ENCODE measurements at places on chromosomes 7 and 10. TPM values are rescaled to one million over a fixed set of nuclear protein-coding genes. Genes with fewer than 3 reads are reported as not detected.
A peak's percentile ranks its signal among the peaks of the same experiment; 100 is the strongest.

- ATAC-seq = no peak
These were observed 152.0 kb downstream of the MACC1 start for GRCh38 chr7:20064974-20065862.

GRCh38 chr10:20029523-20029922, 213.3 kb downstream of the PLXDC2 start:
- no peak for ATAC-seq

DNA sequence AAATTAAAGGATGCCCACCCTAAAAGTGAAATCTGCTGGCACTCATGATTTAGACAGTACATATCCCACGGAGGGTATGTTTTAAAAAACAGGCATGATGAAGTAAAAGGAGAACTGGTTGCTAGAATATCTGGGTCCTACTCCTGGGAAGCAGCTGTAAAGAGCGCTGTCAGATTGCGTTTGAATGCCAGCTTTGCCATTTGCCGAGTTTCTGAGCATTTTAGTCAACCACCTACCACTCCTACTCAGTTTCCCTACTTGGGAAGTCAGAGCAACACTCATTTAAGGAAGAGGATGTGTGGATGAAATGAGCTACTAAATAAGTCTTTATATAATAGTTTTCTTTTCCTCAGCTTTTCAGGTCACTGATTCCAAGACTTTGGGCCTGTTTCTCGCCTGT, 1.1 kb upstream of the UMAD1 start:
- ATAC-seq = no peak

MMD2 gene
- total RNA-seq = not detected

- no peak for ATAC-seq
These were observed 16.4 kb upstream of the GSDME start for GRCh38 chr7:24773646-24774045.

CPA2 gene
- not detected for total RNA-seq

DNA sequence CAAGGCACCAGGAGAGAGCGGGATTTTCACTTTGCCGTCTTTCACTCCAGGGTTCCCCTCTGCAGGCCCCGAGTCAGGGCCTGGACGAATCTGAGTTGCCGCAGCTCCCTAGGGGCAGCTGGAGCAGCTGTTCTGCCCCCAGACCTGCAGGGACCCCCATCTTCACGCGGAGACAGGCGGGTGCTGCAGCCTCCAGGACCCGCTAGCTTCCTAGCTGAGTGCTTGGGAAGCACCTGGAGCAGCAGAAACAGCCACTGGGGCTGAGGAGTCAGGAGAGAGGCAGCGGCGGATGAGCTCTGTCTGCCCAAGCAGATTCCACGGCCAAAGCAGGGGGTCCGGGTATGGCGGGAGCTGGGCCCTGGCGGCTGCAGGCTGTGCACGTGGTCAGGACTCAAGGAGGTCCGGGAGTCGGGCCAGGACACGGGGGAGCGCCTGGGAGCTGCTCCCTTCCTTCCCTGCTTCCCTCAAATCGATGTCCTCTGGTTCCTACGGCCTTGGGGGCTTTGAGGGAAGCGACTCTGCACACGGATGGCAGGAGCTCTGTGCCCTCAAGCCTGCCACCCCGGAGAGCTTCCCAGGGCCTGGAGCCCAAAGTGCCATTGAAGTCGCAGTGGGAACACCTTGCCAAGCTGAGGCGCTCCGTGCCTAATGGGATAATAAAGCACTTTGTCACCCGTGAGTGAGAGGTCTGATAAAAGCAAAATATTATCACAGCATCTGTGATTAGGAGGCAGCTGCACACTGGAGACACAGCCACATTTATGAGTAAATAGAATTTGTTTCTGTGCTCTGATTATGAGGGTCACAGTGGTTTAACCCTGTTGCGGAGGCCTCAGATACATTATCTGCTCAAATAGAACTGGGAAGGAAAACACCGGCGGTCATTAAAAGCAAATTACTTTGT, 17.2 kb downstream of the MNX1 start:
- ATAC-seq = no peak

- no peak for ATAC-seq
These were observed 280.9 kb upstream of the FZD8 start for GRCh38 chr10:35922876-35923600.

ZNF488 gene
- total RNA-seq = 0.60 TPM

- ATAC-seq = no peak
These were observed 120.9 kb downstream of the C10orf105 start for GRCh38 chr10:71598621-71599055.

- ATAC-seq = peak; percentile 92
These were observed 24.8 kb downstream of the INPP5F start for GRCh38 chr10:119750391-119751230.

CCDC71L gene
- total RNA-seq = 7.1 TPM

All from esophagus mucosa (tissue), 1 donor.